ENCODE measurements at places on chromosomes 3 and 15. TPM values are rescaled to one million over a fixed set of nuclear protein-coding genes. Genes with fewer than 3 reads are reported as not detected.

SLC51B gene
- 6.0 TPM for total RNA-seq

ERC2 gene
- 1.2 TPM for total RNA-seq

EPHA6 gene
- total RNA-seq: not detected

DNA sequence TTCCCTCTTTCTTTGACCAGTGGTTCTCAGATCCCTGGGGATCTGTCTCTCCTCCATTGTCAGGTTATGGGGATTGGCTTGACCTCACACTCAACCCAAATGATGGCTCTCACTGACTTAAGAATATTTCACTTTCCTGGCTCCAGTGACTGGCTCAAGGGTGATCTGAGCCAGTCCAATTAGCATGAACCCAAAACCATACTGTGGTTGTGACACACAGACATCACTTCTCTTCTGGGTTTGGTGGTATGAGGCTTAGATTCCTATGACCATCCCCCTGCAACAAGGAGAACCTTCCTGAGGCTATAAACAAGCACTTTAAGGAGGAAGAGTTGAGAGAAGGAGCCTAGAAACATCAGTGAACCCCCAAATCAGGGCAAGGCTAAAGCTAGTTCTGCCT lies 85.8 kb downstream of the KCNAB1 start:
- H3K36me3 ChIP-seq: no peaks in the 10 kb centered on the region
- no peak overlapping the region for H3K27ac ChIP-seq
- no peaks in the 10 kb centered on the region for H3K27me3 ChIP-seq

DNA sequence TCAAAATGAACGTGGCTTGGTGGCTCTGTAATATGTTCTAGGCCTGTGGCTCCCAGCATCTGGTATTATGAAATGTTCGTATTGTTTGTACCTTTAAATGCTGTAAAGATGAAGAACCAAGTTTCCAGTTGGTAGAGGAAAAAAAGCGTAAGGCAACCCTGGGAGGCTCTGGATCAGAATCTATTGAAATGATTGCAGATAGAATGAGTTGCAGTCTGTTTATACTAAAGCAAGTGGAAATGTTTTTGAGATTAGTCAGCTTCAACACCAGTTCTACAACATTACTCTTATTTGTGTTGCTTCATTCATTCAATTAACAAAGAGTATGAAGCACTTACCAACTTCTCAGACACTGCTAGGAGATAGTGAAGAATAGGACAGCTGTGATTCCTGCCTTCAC lies 5.3 kb downstream of the ARL6IP5 start:
- peak overlapping the region; percentile 80 for H3K27ac ChIP-seq
- peaks cover 89% of the 10 kb centered on the region for H3K4me1 ChIP-seq
- no peak for DNase-seq
- no peaks in the 10 kb centered on the region for H3K27me3 ChIP-seq

DNA sequence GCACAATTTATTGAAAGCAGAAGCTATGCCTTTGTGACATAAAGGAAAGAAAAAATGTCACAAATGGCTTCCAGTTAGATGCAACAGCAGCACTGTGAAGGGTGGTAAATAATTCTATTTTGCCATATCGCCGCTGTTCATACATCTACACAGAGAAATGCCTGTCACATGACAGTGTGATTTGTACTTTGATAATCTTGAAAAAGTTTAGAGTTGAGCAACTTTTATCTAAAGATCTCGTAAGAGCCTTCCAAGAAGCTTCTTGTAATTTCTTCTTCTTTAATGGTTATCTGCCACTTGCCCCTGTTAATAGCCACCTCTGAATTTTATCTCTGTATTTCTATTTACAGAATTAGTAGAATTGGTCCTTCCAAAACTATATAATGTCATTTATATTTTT lies 192.3 kb downstream of the ATP8B4 start:
- H3K27ac ChIP-seq: no peak overlapping the region
- no peaks in the 10 kb centered on the region for H3K36me3 ChIP-seq
- H3K4me1 ChIP-seq: no peaks in the 10 kb centered on the region
- no peak for DNase-seq

DNA sequence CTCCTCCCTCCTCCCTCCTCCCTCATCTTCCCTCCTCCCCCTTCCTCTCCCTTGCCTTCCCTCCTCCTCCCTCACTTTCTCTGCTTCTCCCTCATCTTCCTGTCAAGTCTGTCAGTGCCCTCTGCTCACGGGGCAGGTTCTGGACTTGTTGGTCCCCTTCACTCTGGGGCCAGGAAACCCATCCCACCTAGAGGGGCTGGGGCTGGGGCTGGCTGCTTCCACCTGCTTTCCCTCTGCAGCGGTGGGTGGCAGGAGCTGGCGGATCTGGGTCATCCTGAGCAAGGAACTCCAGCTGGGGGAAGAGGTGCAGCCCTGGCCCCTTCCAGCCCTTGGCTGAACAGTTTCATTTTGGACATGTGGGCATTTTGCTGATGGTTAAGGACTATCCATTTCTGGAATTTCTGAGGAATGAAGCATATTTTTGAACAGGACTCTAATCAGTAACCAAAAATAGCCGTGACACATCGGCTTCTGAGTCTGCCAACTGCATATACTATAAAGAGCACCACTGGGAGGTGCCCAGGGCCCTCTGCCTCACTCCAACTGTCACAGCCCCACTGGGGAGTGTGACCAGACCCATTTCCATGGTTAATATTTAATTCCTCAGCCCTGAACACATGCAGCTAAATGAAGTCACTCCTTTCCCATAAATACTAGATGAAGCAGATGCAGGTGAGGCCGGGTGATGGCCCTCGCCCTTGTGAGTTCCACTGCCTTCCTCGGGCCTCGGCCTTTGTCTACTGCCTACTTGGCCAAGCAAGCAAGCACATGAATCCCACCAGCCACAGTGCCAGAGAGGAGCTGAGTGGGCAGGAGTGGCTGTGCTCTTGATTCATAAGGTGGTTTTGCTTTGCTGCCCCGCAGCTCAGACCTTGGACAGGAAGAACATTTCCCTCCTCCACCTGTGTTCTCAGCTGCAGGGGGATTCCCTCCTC lies 39.8 kb downstream of the CHDH start:
- DNase-seq: no peak
- no peaks in the 10 kb centered on the region for H3K4me1 ChIP-seq
- H3K27me3 ChIP-seq: no peaks in the 10 kb centered on the region
- no peak overlapping the region for H3K27ac ChIP-seq

- DNase-seq: peak; percentile 88
- peak overlapping the region; percentile 35 for H3K4me3 ChIP-seq
- H3K36me3 ChIP-seq: no peaks in the 10 kb centered on the region
- peak overlapping the region; percentile 35 for H3K27ac ChIP-seq
- peaks cover 16% of the 10 kb centered on the region for H3K4me1 ChIP-seq
Measured at GRCh38 chr15:31080591-31081014, 20.9 kb downstream of the TRPM1 start.

GRCh38 chr3:16463914-16464313 lies 49.6 kb downstream of the RFTN1 start:
- DNase-seq: no peak
- no peak overlapping the region for H3K27ac ChIP-seq
- H3K27me3 ChIP-seq: no peaks in the 10 kb centered on the region
- H3K36me3 ChIP-seq: no peaks in the 10 kb centered on the region
- H3K4me1 ChIP-seq: peaks cover 10% of the 10 kb centered on the region
- no peak overlapping the region for H3K4me3 ChIP-seq

- no peaks in the 10 kb centered on the region for H3K27me3 ChIP-seq
- H3K4me1 ChIP-seq: peaks cover 18% of the 10 kb centered on the region
- H3K27ac ChIP-seq: no peak overlapping the region
- no peak overlapping the region for H3K4me3 ChIP-seq
- no peak for DNase-seq
Measured at GRCh38 chr15:90178468-90179435, 22.4 kb upstream of the SEMA4B start.

DNA sequence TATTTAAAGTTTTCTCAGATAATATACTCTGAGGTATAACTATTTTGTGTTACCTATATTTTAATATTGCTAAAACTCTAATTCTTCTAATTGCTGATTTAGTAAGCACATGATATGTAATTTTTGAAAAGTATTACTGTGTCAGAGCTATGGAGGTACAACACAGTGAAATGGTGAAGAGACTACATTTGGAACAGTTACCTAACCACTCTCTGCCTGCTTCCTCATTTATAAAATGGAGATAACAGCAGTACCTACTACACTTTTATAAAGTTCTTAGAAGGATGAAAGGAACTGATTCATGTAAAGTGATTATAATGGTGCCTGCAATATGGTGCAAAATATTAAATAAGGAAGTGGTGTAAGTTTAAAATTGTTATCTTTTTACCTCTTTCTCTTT lies 16.3 kb upstream of the NEK10 start:
- no peak overlapping the region for H3K27ac ChIP-seq
- no peak overlapping the region for H3K4me3 ChIP-seq
- H3K4me1 ChIP-seq: no peaks in the 10 kb centered on the region
- peaks cover 21% of the 10 kb centered on the region for H3K36me3 ChIP-seq
